Skeletal muscle tissue (tissue), 5 donors: ENCODE measurements at places on chromosomes 13 and 19. TPM values are rescaled to one million over a fixed set of nuclear protein-coding genes. Genes with fewer than 3 reads are reported as not detected.

The ZNF230 gene
- total RNA-seq = 4.2 TPM

The RGCC gene
- total RNA-seq = 28.2 TPM

The CDX2 gene
- total RNA-seq = not detected

The UGGT2 gene
- total RNA-seq = 43.8 TPM

The ZNF296 gene
- not detected for total RNA-seq

The MYO16 gene
- 43.8 TPM for total RNA-seq
